Panc1 (cell line): ENCODE measurements at places on chromosomes 11 and 22.

- DNase-seq: no peak
These were observed 62.7 kb upstream of the AMPD3 start for GRCh38 chr11:10392095-10393079.

DNA sequence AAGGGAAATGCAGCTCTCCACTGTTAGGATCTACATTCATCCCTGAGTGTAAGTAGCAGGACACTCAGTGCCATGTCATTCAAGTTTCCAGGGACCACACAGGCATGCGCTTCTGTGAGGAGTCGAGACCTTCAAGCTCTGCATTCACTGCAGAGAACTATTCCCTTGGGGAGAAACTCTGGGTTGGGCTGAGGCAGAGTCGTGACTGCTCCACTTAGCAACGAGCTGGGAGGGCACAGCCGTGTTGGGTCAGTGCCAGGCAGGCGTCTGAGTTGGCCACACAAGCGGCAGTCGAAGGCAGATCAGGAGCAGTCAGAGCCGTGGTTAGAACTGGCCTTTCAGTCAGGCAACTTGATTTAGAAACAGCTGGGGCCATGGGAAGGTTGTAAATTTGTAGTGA, 14.7 kb downstream of the MPEG1 start:
- DNase-seq: no peak

GRCh38 chr11:121112498-121113455, 11.7 kb downstream of the TECTA start:
- no peak for DNase-seq

DNA sequence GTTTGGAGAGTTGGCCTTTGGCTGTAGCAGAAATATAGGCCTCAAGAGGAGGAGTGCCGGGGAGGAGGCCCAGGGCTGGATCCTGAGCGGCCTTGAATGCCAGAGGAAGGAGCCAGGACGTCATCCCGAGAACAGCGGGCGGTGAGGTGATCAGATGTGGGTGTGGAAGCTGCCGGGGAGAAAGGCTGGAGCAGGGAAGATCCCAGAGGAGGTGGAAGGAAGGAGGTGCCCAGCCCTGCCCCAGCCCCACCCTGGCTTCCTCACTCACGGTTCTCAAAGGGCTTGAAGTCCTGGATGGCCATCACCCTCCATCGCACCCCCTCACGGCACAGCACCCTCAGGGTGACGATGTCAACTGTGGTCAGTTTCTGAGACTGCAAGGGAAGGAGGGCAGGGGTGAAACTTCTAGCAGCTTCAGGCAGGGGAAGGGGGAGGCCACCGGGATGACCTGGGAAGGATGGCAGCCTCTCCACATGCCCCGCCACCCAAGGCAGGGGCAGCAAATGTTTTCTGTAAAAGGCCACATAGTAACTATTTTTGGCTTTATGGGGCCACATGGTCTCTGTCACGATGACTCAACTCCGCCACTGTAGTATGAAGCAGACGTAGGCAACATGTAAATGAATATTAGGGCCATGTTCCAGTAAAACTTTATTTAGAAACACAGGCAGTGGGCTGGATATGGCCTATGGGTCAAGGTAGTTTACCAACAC, 10.7 kb downstream of the IL2RB start:
- no peak for DNase-seq

GRCh38 chr11:56410801-56411200, 1.7 kb upstream of the OR5AL1 start:
- no peak for DNase-seq

DNA sequence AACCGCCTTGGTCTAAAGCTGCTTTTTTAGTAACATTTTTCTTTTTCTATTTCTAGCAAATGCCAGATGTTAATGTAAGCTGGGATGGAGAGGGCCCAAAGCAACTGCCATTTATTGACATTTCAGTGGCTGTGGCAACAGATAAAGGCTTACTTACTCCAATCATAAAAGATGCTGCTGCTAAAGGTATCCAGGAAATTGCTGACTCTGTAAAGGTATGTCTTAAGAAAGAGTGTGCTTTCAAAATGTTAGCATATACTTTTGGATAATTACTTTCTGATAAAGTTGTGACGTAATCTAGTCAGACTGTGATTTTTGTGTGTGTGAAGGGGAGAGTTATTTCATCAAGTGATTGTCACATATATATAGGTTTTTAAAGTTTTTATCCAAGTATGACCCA, 68.1 kb downstream of the PDHX start:
- DNase-seq: no peak

DNA sequence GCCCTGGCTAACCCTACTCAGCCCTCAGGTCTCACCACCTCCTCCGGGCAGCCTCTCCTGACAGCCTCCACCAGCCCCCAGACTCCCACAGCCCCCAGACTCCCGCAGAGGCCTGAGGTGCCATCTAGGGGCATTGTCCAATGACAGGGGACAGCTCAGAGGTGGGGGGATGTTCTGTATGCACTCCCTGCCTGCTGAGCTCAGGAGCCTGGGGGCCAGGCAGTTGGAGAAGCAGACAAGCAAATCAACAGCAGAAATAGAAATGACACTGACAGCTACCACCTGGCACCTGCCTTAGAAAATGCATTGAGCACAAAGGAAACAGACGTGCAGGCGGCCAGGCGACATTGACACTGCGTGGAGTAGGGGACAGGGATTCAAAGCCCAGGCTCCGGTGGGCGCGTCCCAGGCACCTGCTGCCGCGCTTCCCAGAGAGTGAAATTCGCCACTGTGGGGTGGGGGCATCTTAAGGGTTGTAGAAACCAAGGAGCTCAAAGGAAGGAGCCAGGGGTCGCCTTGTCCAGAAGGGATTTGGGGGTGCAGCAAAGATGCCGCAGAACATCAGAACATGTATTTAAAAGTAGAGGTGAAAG, 22.5 kb upstream of the WNT7B start:
- DNase-seq: no peak

GRCh38 chr11:111814557-111815320, 48.5 kb upstream of the PPP2R1B start:
- DNase-seq: no peak

GRCh38 chr11:60952742-60953170, 780 bp upstream of the SLC15A3 start:
- DNase-seq: no peak

DNA sequence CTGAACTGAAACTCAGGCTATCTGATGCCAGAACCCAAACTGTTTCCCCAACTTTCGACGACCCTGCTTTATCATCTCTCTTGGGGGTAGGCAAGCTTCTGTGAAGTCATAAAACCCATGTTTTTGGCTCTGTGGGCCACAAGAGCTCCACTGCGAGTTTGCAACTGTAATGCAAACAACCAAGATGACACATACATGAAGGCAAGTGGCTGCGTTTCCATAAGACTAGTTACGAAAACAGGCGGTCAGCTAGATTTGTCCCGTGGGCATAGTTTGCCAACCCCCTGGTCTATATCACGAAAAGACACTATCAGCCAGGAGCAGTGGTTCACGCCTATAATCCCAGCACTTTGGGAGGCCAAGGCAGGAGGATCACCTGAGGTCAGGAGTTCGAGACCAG, 37.5 kb downstream of the TPST2 start:
- DNase-seq: no peak

GRCh38 chr22:23780146-23780748, 6.5 kb upstream of the SMARCB1 start:
- DNase-seq: no peak

- DNase-seq: no peak
These were observed 1.2 kb upstream of the MPPED2 start for GRCh38 chr11:30587269-30587812.

- DNase-seq: no peak
These were observed 247.0 kb downstream of the TENM4 start for GRCh38 chr11:79193663-79194310.

- no peak for DNase-seq
These were observed 4.9 kb downstream of the HSD17B12 start for GRCh38 chr11:43685440-43685839.

DNA sequence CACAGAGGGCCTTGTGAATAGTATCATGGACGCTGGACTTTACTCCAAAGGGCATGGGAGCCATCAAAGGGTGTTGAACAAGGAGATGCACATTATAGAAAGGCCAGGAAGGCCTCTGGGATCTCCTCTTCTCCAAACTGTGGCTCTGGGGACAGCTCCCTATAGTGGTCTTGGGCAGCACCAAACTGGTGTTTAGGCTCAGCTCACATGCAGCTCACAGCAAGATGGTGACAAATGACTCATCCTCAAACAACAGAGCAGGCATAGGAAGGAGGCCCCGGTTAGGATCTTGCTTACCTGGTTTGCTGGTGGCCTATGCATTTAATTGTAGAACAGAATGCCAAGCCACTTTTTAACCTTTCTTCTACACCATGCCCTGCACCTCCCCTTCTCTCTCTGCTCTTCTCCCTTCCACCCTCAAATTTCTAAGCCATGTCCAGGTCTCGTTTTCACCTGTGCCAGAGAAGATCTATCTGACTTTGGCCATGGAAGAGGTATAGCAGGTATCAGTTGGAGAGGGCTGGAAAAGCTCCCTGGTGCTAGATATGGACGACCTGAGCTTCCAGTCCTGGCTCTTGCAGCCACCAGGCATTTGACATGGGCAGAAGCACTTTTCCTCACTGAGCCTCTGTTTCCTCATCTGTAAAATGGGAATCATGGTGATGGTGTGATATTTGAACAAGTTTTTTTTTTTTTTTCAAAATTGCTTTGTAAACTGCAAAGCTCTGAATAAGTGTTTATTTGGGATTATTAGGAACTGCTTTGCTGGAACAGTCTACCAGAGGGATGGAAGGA, 14.4 kb upstream of the EHF start:
- DNase-seq: no peak

DNA sequence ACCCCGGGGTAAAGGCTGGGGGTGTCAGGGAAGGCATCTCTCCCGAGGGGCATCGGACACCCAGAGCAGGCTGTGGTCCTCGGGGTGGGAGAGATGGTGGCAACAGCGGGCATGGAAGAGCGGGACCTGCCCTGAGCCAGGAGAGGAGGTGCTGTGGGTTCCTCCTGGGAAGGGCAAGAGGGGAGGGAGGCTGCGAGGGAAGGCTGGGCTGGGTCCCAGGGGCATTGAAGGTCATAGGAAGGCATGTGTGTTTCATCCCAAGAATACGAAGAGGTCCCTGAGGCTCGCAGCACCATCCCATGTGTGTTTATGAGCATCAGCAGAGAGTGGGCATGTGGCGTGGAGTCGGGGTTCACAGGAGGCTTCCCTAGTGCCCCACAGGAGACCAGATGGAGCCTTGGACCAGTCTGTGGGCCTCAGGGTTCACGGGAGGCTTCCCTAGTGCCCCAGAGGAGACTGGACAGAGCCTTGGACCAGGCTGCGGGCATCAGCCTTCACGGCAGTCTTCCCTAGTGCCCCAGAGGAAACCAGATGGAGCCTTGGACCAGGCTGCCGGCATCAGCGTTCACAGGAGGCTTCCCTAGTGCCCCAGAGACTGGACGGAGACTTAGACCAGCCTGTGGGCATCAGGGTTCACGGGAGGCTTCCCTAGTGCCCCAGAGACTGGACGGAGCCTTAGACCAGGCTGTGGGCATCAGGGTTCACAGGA, 420.6 kb downstream of the BRD1 start:
- no peak for DNase-seq

DNA sequence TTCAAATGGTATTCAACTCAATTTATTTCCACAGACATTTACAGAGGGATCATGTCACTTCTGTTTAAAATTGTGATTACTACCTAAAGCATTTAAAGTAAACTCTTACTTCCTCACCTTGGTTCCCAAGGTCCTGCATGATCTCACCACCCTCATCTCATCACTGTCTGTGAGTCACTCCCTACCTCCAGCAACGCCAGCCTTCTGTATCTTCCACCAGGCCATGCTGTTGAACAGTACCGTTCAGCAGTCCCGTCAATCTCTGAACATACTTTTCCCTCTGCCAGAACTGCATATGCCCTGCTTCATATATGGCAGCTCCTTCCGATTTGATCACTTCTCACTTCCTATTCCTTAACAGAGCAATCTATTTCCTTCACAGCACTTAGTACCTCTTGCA, 2.0 kb downstream of the FBXO3 start:
- no peak for DNase-seq

DNA sequence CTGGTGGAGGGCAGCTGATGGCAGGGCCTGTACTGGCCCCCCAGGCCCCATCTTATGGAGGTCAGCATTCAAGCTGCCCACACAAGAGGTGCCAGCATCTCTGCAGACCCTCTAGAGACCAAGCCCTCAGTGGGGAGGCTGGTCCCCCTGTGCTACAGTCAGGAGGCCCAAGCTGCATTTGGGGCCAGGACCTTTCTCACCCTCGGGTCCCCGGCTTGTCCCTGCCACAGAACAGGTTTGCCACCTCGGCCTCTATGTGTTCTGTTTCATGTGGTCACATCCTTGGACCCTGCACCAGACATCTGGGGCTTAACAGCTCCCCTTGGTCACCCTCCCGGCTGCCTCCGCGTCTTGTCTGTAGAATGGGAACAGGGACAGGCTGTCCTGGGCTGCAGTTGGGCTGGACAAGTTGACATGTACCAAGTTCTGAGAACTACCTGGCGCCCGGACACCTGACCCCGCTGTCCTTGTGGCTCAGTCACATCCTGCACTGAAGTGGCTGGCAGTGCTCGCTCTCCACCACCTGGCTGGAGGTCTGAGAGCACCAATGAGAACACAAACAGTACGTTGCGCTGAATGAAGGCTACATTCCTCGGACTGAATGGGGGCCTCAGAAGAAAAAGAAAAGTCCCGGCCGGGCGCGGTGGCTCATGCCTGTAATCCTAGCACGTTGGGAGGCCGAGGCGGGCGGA, 2.7 kb upstream of the PLXNB2 start:
- no peak for DNase-seq

DNA sequence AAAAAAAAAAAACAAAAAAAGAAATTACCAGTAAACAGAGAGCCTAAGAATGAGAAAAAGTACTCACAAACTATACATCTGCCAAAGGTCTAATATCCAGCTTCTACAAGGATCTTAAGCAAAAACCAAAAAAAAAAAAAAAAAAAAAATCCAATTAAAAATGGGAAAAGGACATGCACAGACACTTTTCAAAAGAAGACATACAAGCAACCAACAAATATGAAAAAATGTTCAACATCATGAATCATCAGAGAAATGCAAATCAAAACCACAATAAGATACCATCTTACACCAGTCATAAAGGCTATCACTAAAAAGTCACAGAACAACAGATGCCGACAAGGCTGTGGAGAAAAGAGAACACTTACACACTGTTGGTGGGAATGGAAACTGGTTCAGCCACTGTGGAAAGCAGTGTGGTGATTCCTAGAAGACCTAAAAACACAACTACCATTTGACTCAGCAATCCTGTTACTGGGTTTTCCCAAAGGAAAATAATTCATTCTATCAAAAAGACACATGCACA, 18.3 kb downstream of the MS4A6A start:
- no peak for DNase-seq

GRCh38 chr22:29003975-29004646, 57.5 kb downstream of the C22orf31 start:
- no peak for DNase-seq
